ENCODE measurements at places on chromosomes 2 and 18. TPM values are rescaled to one million over a fixed set of nuclear protein-coding genes. Genes with fewer than 3 reads are reported as not detected.
A peak's percentile ranks its signal among the peaks of the same experiment; 100 is the strongest.

GRCh38 chr2:173218326-173219056, 136.2 kb upstream of the CDCA7 start:
- H3K27ac ChIP-seq, result no peak overlapping the region
- H3K36me3 ChIP-seq, result peaks cover 5% of the 10 kb centered on the region
- H3K4me1 ChIP-seq, result no peaks in the 10 kb centered on the region
- DNase-seq, result no peak

GRCh38 chr2:106299696-106300095, 105.6 kb upstream of the UXS1 start:
- no peak for DNase-seq
- no peak overlapping the region for H3K27ac ChIP-seq
- H3K27me3 ChIP-seq, result no peaks in the 10 kb centered on the region
- H3K4me3 ChIP-seq, result no peak overlapping the region

DNA sequence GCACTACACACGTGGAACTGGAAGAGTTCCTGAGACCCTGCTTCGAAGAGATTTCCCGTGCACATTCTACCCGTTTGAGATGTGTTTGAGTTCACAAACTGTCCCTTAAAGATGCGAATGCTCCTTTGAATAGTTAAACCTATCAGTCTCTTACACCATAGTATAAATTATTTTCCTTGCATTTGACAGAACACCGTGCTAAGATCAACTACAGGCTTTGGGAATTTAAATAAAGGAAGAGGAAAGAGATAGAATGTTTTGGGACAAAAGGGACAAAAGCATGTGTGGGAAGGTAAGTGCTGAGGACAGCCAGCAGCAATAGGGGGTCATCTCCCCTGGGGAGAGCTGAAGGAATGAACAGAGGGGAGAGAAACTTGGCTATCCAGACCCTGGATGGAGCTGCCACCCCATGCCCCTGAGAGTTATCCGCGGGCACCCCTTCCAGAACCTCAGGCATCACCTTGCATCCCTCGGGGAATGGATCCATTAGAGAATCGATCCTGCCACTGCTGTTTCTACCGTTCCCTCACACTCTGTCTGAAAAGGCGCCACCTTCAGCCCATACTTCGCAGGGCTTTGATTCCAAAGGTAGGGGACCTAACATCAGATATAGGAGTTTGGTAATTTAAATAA, 888 bp upstream of the ADCY3 start:
- no peaks in the 10 kb centered on the region for H3K27me3 ChIP-seq
- DNase-seq, result peak; percentile 49
- H3K4me1 ChIP-seq, result no peaks in the 10 kb centered on the region

DNA sequence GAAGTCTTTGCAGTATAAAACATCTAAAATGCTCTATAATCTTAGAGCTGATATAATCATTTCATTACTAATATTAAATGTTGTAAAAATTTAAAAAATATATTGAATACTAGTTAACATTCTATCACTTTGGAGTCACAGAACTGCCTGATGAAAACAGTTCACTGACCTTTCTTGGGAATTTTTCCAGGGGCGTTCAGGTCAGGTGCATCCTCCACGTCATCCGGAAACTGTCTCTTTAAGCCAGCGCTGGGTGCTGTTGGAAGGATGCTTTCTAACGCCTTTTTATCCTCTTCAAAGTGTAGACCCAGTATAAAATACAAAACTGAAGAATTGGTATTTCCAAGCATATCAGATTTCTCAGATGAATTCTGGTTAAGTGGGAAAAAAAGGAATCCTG, 22.8 kb downstream of the LONRF2 start:
- peaks cover 4% of the 10 kb centered on the region for H3K36me3 ChIP-seq
- no peaks in the 10 kb centered on the region for H3K27me3 ChIP-seq
- H3K4me1 ChIP-seq, result no peaks in the 10 kb centered on the region
- H3K27ac ChIP-seq, result no peak overlapping the region

DNA sequence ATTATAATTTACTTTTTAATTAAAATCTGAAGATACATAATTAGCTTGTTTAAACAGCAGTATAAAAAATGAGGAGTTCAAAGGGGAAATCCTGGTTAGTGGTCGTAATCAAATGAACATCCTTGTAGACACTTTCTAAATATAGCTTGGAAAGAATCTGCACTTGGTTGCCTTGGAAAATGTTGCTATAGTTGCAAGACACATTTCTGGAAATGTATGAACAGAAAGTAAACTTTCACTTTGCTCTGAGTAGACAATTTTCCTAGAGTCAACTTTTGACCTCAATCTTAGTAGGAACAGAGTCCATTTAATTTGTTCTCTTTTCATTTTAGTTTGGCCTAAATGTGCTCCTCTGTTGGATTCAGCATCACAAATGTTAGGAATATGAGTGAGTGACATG, 38.3 kb downstream of the GCA start:
- H3K36me3 ChIP-seq, result no peaks in the 10 kb centered on the region
- no peak overlapping the region for H3K4me3 ChIP-seq
- DNase-seq, result no peak
- no peaks in the 10 kb centered on the region for H3K27me3 ChIP-seq
- H3K4me1 ChIP-seq, result no peaks in the 10 kb centered on the region

DNA sequence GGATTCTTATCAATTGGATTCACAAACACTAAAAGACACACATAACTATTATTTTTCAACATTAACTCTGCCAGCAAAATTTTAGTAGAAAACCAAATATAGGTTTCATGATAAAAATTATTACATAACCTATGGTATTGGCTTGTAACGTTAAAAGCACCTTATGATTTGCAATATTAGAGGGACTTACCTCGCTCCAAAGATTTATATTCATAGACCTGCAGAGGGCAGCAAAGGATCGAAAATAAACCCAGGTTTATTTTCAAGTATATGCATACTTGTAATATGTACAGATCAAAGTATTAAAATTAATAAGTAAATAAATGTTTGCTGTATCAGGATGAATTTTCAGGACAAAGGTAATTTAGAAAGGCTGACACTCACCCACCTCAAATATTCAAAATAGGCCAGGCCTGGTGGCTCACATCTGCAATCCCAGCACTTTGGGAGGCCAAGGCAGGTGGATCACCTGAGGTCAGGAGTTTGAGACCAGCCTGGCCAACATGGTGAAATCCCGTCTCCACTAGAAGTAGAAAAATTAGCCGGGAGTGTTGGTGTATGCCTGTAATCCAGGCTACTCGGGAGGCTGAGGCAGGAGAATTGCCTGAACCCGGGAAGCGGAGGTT, 45.3 kb downstream of the LRPPRC start:
- H3K27ac ChIP-seq, result no peak overlapping the region
- no peaks in the 10 kb centered on the region for H3K4me1 ChIP-seq
- no peaks in the 10 kb centered on the region for H3K36me3 ChIP-seq
- H3K27me3 ChIP-seq, result no peaks in the 10 kb centered on the region
- H3K4me3 ChIP-seq, result no peak overlapping the region

The SERPINB12 gene
- total RNA-seq, result not detected

The DSC1 gene
- not detected for total RNA-seq

The VIT gene
- 10.0 TPM for total RNA-seq

Data from aorta (tissue), 5 donors.